Hematopoietic multipotent progenitor cell treated with erythropoietin and hydrocortisone succinate and interleukin-3 and kit ligand, for 17 days (in vitro differentiated cells): ENCODE measurements at places on chromosomes 5 and 9.

DNA sequence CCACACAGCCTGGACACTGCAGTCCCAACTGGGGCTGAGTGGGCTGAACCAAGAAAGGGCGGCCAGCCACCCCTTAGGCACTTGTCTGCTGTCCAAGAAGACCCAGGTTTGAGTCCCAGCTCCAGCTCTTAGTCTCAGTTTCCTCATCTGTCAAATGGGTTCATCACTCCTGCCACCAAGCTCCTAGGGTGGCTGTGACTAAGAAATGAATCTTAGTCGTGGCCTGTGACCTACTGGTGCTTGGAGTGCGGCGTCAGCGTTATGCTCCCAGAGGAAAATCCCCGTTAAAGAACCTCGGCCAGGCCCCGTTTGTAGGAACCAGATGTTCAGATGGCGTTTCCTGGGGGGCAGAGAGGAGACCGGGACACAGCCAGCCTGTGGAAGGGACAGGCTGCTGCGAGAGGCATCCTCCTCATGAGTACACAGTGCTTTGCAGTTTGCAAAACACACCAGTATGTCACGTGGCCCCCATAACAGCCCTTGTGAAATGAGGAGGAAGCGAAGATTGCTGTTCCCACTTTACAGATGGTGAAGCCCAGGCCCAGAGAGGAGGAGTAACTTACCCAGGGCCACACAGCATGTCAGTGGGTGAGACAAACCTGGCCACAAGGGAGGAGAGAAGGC is 3.3 kb downstream of the FIBCD1 start:
- no peak for DNase-seq

GRCh38 chr9:132324425-132324824 is 30.4 kb downstream of the SETX start:
- no peak for DNase-seq

DNA sequence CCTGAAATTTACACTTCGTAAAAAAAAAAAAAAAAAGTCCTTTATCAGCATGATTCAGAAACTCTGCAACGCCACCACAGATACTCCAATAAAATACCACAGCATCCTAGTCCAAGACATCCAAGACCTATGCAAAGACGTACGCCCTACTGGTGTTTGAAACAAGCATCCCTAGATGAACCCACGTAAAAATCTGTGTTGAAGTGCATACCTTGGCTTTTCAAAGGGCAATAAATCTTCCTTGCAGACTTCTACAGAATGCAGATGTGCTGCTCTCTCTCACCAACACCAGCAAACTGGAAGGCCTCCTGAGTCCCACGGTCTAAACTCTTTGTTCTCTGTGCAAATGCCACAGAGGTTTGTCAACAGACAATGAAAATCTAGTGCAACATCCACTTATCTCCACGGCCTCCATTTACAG is 38.8 kb downstream of the MYO10 start:
- DNase-seq = no peak

GRCh38 chr5:160799184-160799583 is 52.8 kb downstream of the ATP10B start:
- DNase-seq = no peak

GRCh38 chr5:121199216-121199999 is 652.3 kb upstream of the FTMT start:
- no peak for DNase-seq
